A549 treated with GW870086 at 1 μM for 4 hours (cell line): ENCODE measurements at places on chromosomes 3 and 15. TPM values are rescaled to one million over a fixed set of nuclear protein-coding genes. Genes with fewer than 3 reads are reported as not detected.

Gene CD200R1L
- not detected in 5 replicates for total RNA-seq

Gene WDR82
- 45.9 to 52.6 TPM (median 49.1 TPM) in 5 replicates for total RNA-seq

Gene SLC28A2
- not detected in 5 replicates for total RNA-seq

Gene FBXL22
- total RNA-seq, result 0.09 to 0.33 TPM (median 0.17 TPM) in 5 replicates

Gene PAK6
- total RNA-seq, result 0.57 to 0.71 TPM (median 0.65 TPM) in 5 replicates

Gene HPS3
- 29.7 to 35.4 TPM (median 33.7 TPM) in 5 replicates for total RNA-seq

Gene WNT7A
- total RNA-seq, result 0.06 to 0.19 TPM (median 0.07 TPM) in 5 replicates

Gene CCR3
- total RNA-seq, result not detected in 5 replicates

Gene IL17RD
- total RNA-seq, result 0.43 to 1.2 TPM (median 1.0 TPM) in 5 replicates

Gene SLC27A2
- total RNA-seq, result 26.6 to 32.2 TPM (median 29.2 TPM) in 5 replicates

Gene MRAS
- 7.1 to 11.4 TPM (median 9.2 TPM) in 5 replicates for total RNA-seq

Gene FBXO45
- 5.8 to 8.2 TPM (median 7.0 TPM) in 5 replicates for total RNA-seq

Gene TGM4
- 0.10 to 0.20 TPM (median 0.17 TPM) in 5 replicates for total RNA-seq

Gene CLPX
- 34.2 to 50.1 TPM (median 47.1 TPM) in 5 replicates for total RNA-seq

Gene AP2M1
- 286 to 311 TPM (median 306 TPM) in 5 replicates for total RNA-seq

Gene TTLL13
- 0.17 to 0.51 TPM (median 0.24 TPM) in 4 of 5 replicates, not detected in the other for total RNA-seq

Gene BSN
- 0.05 to 0.22 TPM (median 0.15 TPM) in 5 replicates for total RNA-seq

Gene SKOR1
- total RNA-seq, result 0.03 to 0.10 TPM (median 0.05 TPM) in 5 replicates

Gene CLN6
- total RNA-seq, result 63.7 to 81.1 TPM (median 76.8 TPM) in 5 replicates

Gene MINAR1
- 0.39 to 0.64 TPM (median 0.53 TPM) in 5 replicates for total RNA-seq

Gene PTH1R
- total RNA-seq, result 0.59 to 1.1 TPM (median 0.94 TPM) in 5 replicates

Gene ARNT2
- 13.6 to 18.5 TPM (median 16.2 TPM) in 5 replicates for total RNA-seq

Gene NIT2
- 74.3 to 96.0 TPM (median 91.2 TPM) in 5 replicates for total RNA-seq

Gene GCSAM
- not detected in 5 replicates for total RNA-seq

Gene MTFMT
- total RNA-seq, result 20.3 to 30.4 TPM (median 25.6 TPM) in 5 replicates

Gene RABL3
- 10.4 to 22.2 TPM (median 16.8 TPM) in 5 replicates for total RNA-seq

Gene SI
- total RNA-seq, result not detected in 5 replicates

Gene AHSG
- 0.16 TPM in 1 of 5 replicates, not detected in the others for total RNA-seq

Gene TM4SF4
- 30.0 to 39.1 TPM (median 37.6 TPM) in 5 replicates for total RNA-seq

Gene NOX5
- total RNA-seq, result 0.14 to 0.37 TPM (median 0.22 TPM) in 5 replicates

Gene TNFAIP8L3
- total RNA-seq, result 21.4 to 29.1 TPM (median 25.5 TPM) in 5 replicates

Gene BOC
- 4.4 to 7.1 TPM (median 5.9 TPM) in 5 replicates for total RNA-seq

Gene FGD5
- total RNA-seq, result 0.06 to 0.18 TPM in 2 of 5 replicates, not detected in the others

Gene HYAL1
- total RNA-seq, result 0.45 to 0.70 TPM (median 0.56 TPM) in 5 replicates

Gene RTP1
- not detected in 5 replicates for total RNA-seq

Gene COLQ
- total RNA-seq, result 0.23 to 0.65 TPM (median 0.26 TPM) in 5 replicates

Gene ALDH1A2
- total RNA-seq, result 0.21 TPM in 1 of 5 replicates, not detected in the others

Gene FAM107A
- 0.08 to 0.21 TPM (median 0.13 TPM) in 5 replicates for total RNA-seq

Gene RNU5B-1
- total RNA-seq, result not detected in 5 replicates

Gene RARRES1
- 7.6 to 13.8 TPM (median 10.2 TPM) in 5 replicates for total RNA-seq

Gene ANXA2
- total RNA-seq, result 5,148 to 5,898 TPM (median 5,154 TPM) in 5 replicates

Gene CLDN16
- not detected in 5 replicates for total RNA-seq

Gene SNX22
- total RNA-seq, result 0.74 to 1.3 TPM (median 0.99 TPM) in 5 replicates

Gene AMOTL2
- 44.5 to 49.0 TPM (median 45.7 TPM) in 5 replicates for total RNA-seq

Gene NR2E3
- total RNA-seq, result 0.12 to 0.59 TPM (median 0.22 TPM) in 4 of 5 replicates, not detected in the other

Gene C2CD4A
- 0.07 to 0.40 TPM (median 0.19 TPM) in 5 replicates for total RNA-seq
